ENCODE measurements at places on chromosomes 16 and 17.

DNA sequence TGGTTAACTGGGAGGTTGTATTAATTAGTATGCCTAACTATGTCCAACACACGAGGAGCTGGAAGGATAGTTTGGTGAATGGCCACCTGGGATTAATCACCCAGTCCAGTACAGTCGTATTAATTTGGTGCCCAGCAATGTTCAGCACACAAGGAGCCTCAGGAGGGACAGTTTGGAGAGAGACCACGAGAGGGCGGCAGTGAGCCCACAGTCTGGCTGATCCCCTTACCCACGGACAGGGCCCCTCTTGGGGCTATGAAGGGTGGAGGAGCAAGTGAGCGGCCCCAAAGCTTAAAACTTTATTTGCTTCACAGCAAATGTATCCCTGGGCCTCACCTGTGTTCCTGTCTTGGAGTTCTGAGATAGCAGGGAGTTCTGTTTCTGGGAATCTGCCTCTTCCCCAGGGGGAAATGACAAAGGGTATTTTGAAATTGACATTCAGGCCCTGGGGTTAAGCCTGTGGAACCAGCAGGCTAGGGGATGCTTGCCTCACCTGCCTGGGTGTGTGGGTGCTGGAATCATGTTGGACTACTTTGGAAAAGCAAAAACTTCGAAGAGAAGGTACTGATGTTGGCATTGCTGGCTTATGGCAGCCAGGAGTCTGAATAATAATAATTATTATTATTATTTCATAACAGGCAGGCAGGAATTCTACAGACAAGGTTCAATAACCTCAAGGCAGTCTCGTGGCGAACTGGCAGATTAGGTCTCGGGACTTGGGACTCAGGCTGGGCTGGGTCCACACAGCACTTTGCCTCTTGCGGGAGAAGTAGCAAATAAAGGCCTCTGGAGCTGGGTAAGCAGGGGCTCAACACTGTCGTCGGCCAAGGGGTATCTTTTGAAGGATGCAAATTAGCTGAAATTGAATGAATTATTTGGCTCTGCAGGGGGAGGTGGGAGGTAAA is 227.6 kb upstream of the ASIC2 start:
- peak; percentile 8 for DNase-seq

- no peak for DNase-seq
Measured at GRCh38 chr16:80631581-80631980, 90.8 kb downstream of the DYNLRB2 start.

DNA sequence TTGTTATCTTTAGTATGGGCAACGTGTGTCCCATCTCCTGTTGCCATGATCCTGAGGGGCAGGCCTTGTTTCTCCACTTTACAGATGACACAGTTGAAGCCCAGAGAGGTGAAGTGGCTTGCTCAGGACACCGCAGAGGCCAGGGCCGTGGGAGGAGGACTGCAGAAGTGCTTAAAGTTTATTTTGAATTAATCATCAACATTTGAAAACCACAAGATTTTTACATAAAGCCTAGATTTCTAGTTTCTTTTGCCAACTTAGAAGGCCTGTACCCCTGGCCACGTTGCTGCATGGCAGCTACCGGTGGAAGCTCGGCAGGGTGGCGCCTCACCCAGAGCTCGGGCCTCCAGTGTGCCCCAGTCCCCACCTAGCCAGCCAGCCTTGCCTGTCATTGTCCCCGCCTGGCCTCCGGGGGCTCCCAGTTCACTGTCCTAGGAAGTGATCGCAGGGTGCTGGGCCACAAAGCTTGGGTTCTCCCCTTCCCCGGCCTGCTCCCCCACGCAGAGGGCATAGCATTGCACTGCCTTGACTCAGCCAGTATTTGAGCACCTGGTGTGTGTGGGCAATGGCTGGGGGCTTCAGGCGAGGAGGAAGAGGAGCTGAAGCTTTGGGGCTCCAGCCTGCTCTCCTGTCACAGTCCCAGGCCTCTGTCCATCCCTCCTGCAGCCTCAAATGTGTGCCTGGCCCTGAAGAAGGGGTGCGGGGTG is 14.8 kb upstream of the ADCY7 start:
- DNase-seq, result no peak

DNA sequence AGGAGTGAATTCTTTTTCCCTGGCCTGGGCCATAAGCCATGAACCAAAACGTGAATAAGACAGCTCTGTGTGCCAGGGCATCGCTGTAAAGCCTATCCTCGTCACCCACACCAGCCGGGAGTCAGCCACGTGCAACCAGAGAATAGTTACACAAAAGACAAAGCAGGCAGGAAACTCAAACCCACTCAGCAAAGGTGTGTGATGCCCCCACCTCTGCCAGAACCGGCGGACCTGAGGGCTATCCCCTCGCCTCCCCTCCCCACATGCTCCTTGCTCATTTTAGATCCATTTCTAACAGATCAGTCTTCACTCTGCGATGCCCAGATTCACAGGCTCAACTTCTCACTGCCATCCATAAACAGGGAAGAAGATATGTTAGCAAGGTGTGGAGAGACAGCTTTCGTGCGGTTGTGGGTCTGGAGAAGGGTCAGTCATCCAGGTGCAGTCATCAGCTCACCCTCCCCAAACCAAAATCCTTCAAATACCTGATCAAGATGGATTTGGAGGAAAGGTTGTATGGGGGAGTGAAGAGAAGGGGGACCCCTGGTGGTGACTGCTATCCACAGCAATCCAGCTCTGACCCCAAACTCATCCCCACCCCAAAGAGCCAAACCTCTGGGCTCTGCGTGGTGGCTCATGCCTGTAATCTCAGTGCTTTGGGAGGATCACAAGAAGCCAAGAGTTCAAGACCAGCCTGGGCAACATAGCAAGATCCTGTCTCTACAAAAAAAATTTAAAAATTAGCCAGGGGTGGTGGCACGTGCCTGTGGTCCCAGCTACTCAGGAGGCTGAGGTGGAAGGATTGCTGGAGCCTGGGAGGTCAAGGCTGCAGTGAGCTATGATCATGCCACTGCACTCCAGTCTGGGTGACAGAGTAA is 219.2 kb downstream of the C16orf78 start:
- no peak for DNase-seq

GRCh38 chr17:37170881-37171425 is 204.8 kb upstream of the C17orf78 start:
- DNase-seq, result no peak

- no peak for DNase-seq
Measured at GRCh38 chr16:84348386-84348888, 19.9 kb upstream of the ATP2C2 start.

GRCh38 chr17:63029541-63029940 is 63.5 kb downstream of the TANC2 start:
- no peak for DNase-seq
